ENCODE measurements at places on chromosomes 3 and 15. TPM values are rescaled to one million over a fixed set of nuclear protein-coding genes. Genes with fewer than 3 reads are reported as not detected.

Gene ENTPD3
- 4.0 TPM for polyA plus RNA-seq

Gene KLHL25
- polyA plus RNA-seq = 4.2 TPM

Gene ABCC5
- polyA plus RNA-seq = 56.0 TPM

Gene GPR149
- polyA plus RNA-seq = not detected

Gene COX5A
- polyA plus RNA-seq = 331 TPM

Gene EBLN2
- 0.92 TPM for polyA plus RNA-seq

Gene KCNMB2
- 0.05 TPM for polyA plus RNA-seq

Gene PLA2G4F
- 21.8 TPM for polyA plus RNA-seq

Gene NR2E3
- 0.25 TPM for polyA plus RNA-seq

Gene EFCC1
- polyA plus RNA-seq = 1.0 TPM

Gene P2RY1
- 7.0 TPM for polyA plus RNA-seq

Gene MOBP
- not detected for polyA plus RNA-seq

Gene ITIH1
- polyA plus RNA-seq = not detected

Gene PLSCR2
- not detected for polyA plus RNA-seq

Gene CLDN16
- 0.05 TPM for polyA plus RNA-seq

Gene ATP8B4
- 0.75 TPM for polyA plus RNA-seq

Gene LDHAL6B
- not detected for polyA plus RNA-seq

Gene ARL14
- 1.3 TPM for polyA plus RNA-seq
